OCI-LY7 (cell line): ENCODE measurements at places on chromosomes 7 and 10.
A peak's percentile ranks its signal among the peaks of the same experiment; 100 is the strongest.

DNA sequence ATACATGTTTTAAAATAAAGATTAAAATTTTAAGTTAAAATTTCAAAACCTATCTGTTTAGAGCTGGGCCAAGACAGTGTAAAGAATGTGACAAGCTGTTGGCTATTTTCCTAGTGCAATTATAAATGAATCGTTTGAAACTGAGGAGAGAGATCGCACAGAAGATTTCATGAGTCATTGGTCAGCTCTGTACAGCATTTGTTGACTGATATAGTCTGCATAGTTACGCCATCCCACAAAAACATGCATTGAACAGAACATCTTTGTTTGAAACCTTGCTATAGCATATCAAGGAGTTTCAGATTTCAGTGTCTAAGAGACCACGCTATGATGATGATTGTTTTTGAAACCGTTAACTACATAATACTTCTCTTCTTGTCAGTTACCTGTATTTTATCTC lies 1.3 kb upstream of the C10orf67 start:
- no peak for DNase-seq

- no peak for DNase-seq
These were observed 18.9 kb downstream of the LMOD2 start for GRCh38 chr7:123674399-123675180.

DNA sequence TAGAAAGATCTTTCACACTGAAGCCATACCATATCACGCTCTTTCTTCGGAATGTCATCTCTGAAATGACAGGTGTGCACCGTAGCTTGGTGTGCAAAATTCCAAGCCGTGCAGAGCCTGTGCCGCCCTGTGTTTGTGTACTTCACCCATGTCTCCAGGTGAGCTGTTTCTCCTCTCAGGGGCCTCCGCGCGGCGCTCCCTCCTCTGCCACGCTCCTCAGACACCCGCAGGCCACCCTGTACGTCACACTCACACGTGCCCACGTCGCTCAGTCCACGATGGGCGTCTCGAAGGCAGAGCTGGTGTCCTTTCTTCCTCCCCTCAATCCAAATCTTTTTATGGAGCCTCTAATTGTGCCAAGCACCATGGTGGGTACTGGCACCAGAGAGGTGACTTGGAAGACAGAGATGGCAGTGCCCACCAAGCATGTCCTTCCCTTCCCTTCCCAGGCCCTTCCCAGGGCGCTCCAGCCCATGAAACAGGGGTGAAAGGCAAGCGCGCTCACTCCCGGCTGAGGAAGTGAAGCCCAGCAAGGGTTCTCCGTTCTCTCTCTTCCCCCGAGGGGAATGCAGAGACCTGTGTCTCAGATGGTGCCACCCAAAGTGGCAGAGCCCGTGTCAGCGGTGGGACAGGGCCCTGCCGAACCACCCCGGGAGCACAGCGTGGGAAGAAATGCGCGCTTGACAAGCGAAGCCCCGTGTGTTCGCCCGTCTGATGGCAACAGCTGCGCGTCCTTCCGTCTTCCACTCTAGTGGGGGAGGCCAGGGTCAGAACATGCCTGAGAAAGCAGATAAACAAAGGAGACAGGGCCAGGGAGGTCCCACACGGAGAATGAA lies 292.5 kb upstream of the SHH start:
- no peak for DNase-seq

DNA sequence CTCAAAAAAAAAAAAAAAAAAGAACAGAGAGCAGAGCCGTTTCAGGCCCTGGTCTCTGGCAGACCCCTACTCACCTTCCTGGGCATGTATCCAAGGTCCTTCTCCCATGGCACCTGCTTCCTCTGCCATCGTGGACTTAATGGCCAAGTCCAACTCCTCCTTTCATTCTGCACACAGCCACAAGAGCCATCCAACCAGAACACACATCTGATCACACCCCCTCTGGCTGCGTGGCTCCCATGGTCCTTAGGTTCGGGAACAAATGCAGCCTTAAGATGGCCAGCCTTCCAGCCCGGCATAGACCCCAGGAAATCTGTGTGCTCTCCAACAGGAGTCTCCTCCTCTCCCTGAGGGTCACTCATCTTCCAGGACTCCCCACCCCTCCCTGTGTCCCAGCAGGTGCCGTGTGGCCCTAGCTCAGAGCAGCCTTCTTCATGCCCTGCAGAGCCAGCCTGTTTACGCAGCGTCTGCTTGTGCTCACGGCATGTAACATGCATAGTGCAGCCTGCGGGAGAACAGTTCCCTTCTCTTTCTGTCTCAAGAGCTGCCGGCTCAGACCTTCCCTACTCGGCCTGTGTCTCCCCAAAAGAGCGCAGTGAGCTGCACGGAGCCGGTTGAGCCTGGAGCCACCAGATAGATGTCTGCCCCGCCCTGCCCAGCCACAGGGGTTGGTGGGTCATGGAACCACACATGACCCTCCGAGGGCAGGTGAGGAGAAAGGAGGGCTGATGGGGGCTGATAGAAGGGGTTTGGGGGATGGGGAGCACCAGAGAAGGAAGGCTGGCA lies 157.3 kb downstream of the NRF1 start:
- no peak for DNase-seq

GRCh38 chr7:50359258-50359994 lies 54.9 kb downstream of the IKZF1 start:
- no peak for DNase-seq

GRCh38 chr7:38367301-38367890 lies 94.0 kb upstream of the TARP start:
- DNase-seq = peak; percentile 23
